ENCODE measurements at places on chromosomes 7 and 10. TPM values are rescaled to one million over a fixed set of nuclear protein-coding genes. Genes with fewer than 3 reads are reported as not detected.

Gene CFAP70
- total RNA-seq: 0.31 TPM

DNA sequence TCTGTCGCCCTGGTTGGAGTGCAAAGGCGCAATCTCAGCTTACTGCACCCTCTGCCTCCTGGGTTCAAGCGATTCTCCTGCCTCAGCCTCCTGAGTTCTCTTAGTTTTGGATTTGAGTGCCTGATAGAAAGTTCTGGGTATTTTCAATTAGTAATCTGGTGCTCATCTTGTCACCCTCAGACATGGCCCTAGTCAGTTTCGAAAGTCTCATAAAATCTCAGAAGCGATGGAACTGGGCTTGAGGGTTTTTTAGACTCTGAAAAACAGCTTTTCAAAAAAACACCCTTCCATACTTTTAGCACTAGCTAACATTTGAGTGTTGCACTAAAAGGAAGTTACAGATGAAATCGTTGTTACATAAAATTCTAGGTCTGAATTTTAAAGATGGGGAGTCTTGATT, 9.4 kb upstream of the PIP4K2A start:
- no peak for DNase-seq

DNA sequence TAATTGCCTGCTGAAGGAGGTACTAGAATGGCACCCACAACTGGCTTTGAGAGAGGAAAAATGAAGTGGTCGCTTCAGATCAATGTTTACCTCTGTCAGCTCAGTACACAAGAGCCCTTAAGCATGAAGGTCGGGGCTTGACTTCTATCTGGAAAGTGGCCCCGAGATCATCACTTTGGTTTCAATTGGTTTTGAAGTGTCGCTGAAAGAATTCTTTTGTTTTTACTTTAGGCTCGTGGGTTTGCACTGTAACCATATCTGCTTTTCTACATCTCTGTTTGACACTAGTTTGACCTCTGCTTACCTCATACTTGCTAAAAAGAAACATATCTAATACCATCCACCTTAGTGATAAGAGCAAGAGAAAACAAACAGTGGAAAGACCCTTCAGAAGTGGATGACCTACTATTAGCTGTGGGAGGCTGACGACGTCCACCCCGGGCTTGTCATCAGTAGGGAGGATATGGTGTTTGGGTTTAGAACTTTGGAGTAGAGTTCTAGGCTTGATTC, 361.8 kb downstream of the GATA3 start:
- no peak for DNase-seq

Gene PLXNA4
- 0.05 TPM for total RNA-seq

- no peak for DNase-seq
Observed at GRCh38 chr10:88922041-88922440, 30.5 kb downstream of the ACTA2 start.

GRCh38 chr7:20305726-20306125, 25.0 kb upstream of the ITGB8 start:
- DNase-seq: no peak

- no peak for DNase-seq
Observed at GRCh38 chr10:81248886-81249285, 626.1 kb upstream of the NRG3 start.

DNA sequence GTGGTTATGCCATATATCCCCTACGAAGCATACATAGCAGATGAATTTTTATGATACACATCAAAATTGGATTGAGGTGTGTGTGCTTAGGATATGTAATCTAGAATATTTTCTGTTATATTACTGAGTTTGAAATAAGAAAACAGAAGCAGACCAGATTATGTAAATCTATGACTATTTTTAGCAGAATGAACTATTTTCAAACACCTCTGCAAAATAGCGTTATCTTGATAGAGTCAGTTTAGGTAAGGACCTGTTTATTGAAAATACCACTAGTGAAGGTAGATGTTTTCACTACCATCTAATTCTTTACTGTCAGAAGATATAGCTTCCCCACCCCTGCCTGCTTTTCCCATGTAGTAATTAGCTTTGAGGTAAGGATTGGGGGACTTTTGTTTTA, 9.1 kb downstream of the LANCL2 start:
- no peak for DNase-seq

Gene VIPR2
- total RNA-seq: 0.83 TPM

- no peak for DNase-seq
Observed at GRCh38 chr10:88528806-88529570, 54.1 kb downstream of the RNLS start.

DNA sequence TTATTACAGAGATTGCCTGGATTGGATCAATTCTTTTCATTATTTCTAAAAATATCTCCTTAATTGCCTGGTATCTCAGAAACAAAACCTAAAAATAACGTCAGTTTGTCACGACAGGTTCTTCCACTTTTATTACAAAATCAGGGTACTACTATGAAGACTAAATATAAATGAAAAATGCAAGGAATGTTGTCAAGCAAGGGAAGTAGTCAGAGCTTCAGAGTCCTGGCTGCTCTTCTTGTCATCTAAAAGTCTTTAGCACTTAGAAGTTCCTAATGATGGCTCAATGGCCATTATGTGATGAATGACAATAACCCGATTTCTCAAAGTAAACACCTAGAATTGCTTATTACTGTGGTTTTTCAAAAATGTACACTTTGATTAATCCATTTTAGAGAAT, 192.2 kb downstream of the SEMA3A start:
- DNase-seq: no peak

Gene ASB4
- not detected for total RNA-seq

- DNase-seq: no peak
Observed at GRCh38 chr7:105623378-105623777, 42.1 kb upstream of the EFCAB10 start.

GRCh38 chr10:106716381-106716780, 448.1 kb downstream of the SORCS1 start:
- DNase-seq: no peak

- DNase-seq: peak; percentile 9
Observed at GRCh38 chr10:104766341-104766740, 125.3 kb downstream of the SORCS3 start.

Gene WIPF3
- not detected for total RNA-seq

GRCh38 chr7:151244196-151244840, 4.2 kb downstream of the SMARCD3 start:
- peak; percentile 81 for DNase-seq

- no peak for DNase-seq
Observed at GRCh38 chr10:48336978-48337599, 30.6 kb downstream of the MAPK8 start.

DNA sequence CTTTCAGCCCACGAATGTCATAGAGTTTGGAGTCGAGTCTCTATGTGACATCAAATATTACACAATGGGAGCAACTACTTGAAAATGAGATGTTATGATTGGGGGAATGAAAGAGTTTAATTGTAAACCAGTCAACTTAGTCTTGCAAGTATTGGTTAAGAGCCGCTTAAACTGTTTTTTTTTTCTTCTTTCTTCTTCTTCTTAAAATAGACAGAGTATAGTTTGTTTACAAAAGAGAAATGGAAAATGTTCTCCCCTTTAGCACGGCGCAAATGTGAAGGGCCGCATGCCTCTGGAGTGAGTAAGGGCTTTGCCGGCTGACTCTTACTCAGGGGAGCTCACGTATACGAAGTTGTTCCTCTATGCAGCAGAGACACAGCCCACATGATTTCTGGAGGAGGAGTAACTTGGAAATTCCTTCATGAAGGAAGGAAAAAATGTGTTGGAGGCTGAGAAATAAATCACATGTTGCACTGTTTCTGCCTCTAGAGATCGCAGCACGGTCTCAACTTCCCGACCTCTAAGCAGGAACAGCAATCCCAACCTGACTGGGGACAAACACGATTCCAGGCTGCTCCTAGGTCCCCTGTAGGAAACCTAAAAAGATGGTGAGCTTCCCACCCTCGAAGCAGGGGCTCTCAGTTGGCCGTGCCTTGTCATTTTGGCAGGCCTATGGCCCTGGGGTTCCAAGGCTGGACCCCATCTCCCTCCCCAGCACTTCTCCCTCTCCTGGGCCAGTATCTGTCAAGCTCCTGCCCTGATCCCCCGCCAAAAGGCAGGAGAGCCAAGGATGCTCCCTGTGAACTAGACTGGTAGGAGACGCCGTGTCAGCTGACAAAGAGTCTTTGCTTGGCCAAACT, 44.8 kb downstream of the MYOF start:
- no peak for DNase-seq

- no peak for DNase-seq
Observed at GRCh38 chr7:128888756-128889095, 21.8 kb downstream of the KCP start.

DNA sequence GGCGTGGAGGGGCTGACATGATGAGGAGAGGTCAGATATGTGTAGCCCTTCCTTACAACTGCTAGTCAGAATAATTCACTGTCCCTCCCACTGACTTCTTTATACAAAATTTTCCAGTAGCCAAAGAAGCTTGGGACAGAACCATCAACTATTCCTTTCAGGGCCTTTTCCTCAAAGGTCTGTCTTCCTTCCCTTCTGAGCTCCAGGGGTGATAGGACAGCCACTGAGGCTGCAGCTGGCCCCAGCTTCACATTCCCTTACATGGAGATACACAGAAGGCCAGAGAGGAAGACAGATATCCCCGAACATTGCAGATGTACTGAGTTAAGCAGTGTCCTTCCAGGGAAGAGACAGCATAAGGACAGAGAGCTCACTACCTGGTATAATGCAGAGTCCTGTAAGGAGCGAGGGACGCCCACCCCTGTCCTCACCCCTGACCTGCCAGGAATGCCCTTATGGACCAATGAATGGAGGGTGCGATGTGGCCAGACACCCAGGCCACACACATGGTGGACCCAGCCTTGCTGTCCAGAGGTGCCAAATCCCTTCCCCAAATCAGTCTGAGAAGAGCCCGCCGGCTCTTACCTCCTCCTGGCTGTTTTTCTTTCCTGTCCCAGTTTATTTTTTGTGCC, 754.7 kb downstream of the GRID1 start:
- no peak for DNase-seq

- no peak for DNase-seq
Observed at GRCh38 chr7:5458921-5459480, 35.4 kb upstream of the TNRC18 start.

DNA sequence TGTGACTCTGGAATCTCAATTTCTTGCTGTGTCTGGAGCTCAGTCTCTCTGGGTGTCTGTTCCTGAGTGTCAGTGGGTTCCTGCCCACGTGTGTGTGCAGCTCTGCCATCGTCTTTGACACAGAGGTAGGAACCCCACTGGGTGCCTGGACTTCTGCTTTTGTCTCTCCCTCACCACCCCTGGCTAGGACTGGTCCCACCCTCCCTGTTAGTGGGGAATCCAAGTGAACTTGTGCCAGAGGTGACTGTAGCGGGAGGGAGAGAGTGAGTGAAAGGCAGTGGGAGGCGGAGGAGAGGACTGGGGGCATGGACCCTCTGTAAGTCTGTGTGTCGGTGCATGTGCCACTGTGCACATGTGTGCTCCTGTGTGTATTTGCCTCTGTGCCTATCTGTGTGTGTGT, 299.9 kb upstream of the ZMIZ1 start:
- DNase-seq: no peak

DNA sequence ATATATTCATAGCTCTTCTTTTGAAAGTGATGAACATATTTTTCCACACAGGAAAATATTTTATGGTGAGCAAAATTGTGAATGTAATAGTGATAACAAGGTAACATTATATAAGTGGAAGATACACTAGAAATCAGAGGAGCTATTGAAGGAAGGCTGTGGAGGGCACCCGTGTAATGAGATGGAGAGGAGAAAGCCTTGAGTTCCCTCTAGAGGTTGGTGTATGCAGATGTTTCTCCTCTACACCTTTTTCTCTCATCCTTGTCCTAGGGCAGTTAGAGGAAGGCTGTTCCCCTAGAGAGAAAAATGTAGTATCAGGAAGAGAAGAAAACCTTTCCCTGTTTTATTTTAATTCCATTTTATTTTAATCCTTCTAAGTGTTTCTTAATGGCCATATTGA, 54.6 kb upstream of the NRG3 start:
- no peak for DNase-seq

DNA sequence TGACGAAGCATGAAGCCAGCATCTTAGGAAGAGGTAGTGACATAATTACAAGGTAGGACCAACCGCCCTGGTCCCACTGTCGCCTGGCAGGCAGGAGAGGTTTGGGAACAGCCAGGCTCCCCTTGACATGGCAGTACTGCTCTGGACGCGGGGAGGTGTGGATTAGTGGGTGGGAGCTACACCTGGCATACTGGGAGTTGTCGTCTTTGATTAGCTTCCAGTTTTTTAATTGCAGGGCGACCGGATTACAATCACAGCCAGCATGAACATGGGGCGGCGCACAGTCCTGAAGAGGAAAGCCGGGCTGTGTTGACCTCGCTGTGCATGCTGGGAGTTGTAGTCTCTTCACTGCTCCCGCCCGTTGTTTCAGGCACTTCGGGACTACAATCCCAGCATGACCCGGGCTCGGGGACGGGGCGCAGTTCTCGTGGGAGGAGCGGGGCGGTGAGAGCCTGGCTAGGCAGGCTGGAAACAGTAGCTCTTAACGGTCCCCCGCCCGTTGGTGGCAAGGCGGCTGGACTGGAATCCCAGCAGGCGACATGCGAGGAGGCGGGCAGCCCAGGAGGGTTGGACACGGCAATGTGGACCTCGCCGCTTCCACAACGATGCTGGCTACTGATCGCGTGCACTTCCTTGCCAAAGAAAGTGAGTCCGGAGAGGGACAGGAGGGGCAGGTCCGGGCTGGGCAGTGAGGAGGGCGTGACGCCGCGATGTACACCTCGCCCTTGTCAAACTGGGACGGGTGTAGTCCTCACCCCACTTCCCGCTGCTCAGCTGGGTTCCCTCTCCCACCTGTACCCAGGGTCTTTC, 98.0 kb upstream of the ZNF722 start:
- DNase-seq: peak; percentile 95

All from activated naive CD4-positive, alpha-beta T cell treated with anti-CD3 and anti-CD28 coated beads for 36 hours (primary cell).